Adrenal gland (tissue), 19 donors: ENCODE measurements at places on chromosomes 13 and 19.
A peak's percentile ranks its signal among the peaks of the same experiment; 100 is the strongest.

DNA sequence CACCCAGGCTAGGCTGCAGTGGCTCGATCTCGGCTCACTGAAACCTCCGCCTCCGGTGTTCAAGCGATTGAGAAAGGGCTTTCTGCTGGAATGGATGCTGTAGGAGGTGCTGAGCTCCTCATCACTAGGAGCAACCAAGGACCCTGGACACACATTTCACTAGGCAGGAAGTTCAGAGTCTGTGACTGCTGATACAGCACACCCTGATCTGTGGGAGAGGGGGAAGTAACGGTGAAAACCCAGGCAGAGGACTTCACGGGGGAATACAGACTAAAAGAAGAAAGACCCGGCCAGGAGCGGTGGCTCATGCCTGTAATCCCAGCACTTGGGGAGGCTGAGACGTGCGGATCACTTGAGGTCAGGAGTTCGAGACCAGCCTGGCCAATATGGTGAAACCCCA is 11.9 kb upstream of the NOTCH3 start:
- DNase-seq: no peak

DNA sequence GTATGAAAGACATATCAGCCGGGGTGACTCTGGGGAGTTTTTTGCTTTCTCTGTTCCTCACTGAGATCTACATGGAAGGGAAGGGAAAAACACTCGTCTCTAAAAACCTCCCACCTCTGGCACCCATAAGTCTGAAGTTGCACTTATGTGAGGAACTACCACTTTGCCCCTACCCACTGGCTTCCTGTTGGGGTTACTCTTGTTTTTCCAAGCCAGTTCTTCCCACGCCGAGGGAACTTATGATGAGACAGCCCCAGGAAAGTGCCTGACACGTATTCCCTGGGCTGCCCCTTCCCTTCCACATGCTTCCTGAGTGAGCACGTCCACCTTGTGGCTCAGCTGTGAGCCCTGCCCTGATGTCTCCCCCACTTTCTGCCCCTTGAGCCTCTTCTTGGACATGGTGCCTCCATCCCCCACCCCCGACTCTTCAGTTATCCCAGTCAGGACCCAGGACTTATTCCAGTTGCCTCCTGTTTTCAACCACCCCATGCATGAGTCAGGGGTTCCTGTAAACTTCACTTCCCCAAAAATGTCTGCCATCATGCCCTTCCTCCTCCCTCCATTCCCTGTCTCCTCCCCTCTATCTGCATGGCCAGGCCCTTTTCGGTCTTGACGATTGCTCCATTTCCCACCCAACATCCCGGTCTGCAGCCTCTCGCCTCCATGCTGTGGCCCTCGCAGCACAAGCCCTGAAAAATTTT is 5.1 kb upstream of the SIGLEC7 start:
- peak; percentile 47 for DNase-seq

DNA sequence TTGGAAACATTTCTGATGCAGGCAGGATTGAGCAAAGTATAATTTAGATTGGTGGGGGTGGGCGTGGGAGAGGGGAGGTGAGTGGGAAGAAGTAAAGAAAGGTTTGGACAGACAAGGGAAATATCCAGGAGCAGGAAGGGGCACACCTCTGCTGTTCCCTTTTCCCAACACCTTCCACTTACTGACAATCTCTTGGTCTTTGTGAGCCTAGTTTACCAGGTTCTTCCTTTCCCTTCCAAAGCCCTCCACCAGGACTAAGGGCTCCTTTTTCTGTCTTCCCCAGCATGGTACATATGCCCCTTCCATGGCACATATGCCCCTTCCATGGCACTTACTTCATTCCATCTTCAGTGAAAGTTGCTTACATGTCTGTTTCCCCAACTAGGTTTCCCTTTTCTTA is 6.2 kb upstream of the THSD1 start:
- no peak for DNase-seq

DNA sequence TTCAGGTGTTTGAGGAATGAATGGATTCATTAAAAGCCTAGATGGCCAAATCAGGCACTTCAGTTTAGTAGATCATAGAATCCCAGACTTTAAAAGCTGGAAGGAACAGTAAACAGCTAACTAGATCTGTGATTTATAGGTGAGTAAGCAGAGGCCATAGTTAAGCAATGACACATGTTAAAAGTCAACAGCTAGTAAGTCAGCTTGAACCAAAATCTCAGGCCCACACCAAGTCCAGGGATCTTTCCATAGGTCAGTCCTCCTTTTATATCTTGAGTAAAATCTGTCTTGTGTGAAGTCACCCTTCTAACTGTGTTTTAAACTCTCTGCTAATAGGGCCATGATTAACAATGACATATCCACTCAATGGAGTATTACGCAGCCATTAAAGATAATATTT is 275.5 kb upstream of the SOX21 start:
- DNase-seq: no peak

DNA sequence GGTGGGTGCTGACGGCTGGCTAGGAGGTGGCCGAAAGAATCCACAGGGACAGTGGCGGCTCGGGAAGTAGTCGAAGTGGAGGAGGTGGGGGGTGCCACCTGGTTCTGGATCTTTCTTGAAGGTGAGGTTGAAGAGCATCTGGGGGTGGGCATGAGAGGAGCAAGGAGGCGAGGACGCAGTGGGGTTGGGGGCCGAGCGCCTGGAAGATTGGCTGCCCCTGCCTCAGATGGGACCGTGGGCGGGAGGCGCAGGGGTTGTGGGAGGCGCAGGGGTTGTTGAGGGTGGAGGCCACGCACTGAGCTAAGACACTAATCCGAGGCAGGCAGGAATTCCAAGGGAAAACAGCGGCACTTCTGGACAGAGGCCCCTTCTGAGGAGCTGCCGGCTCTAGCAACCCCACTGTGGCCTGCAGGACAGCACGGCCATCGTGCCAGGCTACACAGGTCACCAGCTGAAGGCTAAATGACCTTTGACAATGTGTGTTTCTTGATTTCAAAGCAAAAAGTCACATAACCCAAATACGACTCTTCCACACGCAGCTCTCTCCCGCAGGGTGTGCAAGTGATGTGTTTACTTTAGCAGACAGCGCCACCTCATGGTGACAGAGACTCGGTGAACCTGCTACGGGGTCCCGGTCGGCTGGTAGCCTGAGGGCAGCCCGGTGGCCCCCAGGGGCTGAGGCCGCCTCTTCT is 44.1 kb upstream of the RANBP3 start:
- peak; percentile 93 for DNase-seq

DNA sequence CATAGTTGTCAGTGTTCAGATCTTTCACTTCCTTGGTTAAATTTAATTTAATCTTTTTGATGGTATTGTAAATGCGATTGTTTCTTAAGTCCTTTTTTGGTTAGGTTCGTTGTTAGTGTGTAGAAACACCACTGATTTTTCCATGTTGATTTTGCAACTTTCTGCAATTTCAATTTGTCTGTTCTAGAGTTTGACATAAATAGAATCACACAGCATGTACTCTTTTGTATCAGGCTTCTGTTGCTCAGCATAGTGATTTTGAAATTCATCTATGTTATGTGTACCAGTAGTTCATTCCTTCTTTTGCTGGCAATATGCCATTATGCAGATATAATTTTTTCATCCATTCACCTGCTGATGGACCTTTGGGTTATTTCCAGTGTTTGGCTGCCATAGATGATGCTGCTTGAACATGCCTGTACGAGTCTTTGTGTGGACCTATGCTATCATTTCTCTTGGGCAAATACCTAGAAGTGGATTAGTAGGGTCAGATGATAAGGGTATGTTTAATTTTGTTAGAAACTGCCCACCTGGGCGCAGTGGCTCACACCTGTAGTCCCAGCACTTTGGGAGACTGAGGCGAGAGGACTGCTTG is 33.1 kb downstream of the BICRA start:
- no peak for DNase-seq

GRCh38 chr13:56189439-56189838 is 951.3 kb upstream of the PRR20A start:
- DNase-seq: no peak

DNA sequence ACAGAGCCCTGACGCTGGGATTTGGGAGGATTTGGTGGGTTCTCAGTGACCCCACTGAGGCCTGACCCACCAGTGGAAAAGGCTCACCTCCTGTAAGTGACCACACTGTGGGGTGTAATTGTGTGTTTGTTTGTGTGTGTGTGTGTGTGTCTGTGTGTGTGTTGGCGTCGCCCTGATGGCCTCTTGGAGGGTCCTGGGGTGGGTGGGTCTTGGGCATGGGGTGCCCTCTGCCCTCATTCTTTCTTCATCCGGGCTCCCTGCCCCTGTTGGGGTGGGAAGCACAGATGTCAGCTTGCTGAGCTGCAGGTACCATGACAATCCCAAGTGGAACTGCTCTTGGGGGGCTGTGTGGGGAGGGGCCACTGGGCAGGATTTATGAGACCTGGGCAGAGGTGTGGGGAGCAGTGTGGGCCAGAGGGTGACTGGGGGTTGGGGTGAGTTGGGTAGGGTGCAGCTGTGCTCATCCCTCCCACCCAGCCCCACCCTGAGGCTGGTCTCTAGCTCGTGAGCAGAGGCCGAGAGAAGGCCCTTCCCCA is 22.8 kb downstream of the WTIP start:
- no peak for DNase-seq

- peak; percentile 57 for DNase-seq
Measured at GRCh38 chr13:44160591-44161191, 212.9 kb upstream of the SERP2 start.

DNA sequence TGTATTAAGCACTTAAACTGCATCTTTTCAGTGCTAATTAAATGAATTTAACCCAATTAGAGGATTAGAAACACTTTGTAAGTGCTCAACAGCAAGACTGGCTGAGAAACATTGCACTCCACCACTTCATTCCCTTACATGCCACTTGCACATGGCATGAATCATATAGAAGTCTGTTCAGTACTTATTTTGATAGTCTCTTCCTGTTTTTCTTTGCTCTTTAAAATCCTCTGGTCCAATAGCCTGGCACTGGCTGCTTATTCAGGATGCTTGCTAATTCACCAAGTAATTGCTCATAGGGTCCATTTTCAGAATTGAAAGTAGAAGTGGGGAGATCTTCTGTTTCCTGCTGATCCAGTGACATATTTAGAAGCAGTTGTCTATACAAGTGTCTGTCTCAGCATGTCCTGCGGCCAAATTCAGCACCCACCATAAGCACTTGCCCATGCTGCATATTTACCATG is 900.1 kb downstream of the PCDH9 start:
- no peak for DNase-seq

- no peak for DNase-seq
Measured at GRCh38 chr13:23069566-23069965, 111.2 kb upstream of the SGCG start.

GRCh38 chr13:97321616-97322321 is 99.6 kb downstream of the MBNL2 start:
- no peak for DNase-seq

- no peak for DNase-seq
Measured at GRCh38 chr19:16373532-16373931, 48.9 kb downstream of the KLF2 start.

- no peak for DNase-seq
Measured at GRCh38 chr13:23793711-23794110, 95.5 kb downstream of the MIPEP start.

GRCh38 chr13:70370924-70371323 is 262.7 kb upstream of the KLHL1 start:
- no peak for DNase-seq

GRCh38 chr13:41821238-41821594 is 139.7 kb downstream of the VWA8 start:
- no peak for DNase-seq

GRCh38 chr19:10126213-10126639 is 6.5 kb upstream of the EIF3G start:
- DNase-seq: no peak

GRCh38 chr13:75135325-75135825 is 346.6 kb downstream of the TBC1D4 start:
- no peak for DNase-seq

GRCh38 chr19:45515807-45516401 is 8.6 kb downstream of the VASP start:
- DNase-seq: no peak

- DNase-seq: no peak
Measured at GRCh38 chr19:34393629-34394028, 10.6 kb upstream of the PDCD2L start.

- DNase-seq: no peak
Measured at GRCh38 chr13:25181597-25181996, 9.5 kb upstream of the AMER2 start.

DNA sequence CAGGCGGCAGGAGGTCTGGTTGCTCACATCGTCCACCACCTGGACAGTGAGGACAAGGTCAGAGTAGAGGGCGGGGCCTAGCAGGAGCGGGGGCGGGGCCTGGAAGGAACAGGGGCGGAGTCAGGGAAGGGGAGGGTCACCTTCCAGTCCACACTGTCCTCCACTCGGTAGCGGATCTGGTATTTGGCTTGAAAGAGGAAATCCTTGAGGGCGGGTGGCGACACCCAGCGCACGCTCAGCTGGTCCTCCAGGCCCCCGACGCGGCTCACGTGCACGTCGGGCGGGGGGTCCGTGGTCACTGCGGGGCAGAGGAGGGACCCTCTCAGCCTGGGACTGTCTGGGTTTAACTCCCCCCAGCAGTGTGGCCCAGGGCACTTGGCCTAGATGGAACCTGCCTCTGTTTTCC is 8.2 kb downstream of the REX1BD start:
- peak; percentile 91 for DNase-seq

DNA sequence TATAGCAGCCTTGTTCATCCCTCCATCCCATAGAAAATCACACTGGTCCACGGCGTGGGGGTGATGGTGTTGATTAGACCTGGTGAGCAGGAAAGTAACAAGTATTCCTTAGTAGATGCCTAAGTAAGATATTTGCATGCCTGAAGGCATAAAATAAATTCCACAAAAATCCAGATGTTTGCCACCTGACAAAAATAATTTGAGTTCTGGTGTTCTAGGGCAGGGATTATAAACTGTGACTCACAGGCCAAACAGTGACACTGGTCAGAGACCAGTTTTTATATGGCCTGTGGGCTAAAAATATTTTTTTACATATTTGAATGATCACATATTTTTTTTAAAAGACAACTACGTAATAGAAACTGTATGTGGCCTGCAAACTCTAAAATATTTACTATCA is 310.7 kb downstream of the RFC3 start:
- no peak for DNase-seq

DNA sequence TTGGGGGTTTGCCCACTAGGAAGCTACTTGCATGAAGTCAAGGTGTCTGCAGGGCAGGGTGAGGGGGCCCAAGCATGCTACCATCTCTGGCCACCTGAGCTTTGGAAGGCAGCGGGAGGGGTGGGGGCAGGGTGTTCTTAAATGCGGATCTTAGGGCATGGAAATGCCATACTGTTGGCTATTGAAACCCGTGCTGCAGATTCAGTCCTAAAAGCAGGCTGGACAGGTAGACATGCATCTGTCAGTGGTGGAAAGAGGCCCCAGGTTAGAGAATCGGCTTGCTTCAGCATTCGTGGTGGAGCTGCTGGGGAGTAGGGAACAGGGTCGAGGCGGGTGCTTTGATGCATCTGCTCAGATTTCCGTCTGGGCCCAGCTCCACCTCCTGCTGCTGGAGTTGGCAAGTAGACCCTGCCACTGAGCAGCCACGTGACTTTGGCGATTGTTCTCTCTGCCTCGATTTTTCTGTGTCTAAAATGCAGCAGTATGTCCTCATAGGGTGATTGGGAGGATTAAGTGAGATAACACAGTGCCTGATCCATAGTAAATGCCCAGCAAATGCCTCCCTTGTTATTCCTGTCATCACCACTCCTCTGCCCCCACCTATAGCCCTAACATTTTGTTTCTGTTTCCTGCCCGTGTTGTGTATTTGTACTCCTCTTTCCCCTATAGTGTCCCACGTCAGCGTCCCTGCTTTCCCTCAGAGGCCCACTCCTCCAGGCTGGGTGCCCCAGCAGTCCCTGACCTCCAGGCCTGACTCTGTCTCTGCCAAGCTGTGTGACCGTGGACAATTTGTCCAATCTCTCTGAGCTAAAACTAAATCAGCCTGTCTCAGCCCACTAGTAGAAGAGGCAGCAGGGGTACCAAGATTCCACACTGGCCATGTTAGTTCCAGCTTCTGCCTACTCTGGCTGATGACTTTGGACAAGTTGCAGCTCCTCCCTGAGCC is 5.8 kb downstream of the PPP1R37 start:
- peak; percentile 76 for DNase-seq
